ENCODE measurements at places on chromosomes 2 and 18. TPM values are rescaled to one million over a fixed set of nuclear protein-coding genes. Genes with fewer than 3 reads are reported as not detected.

Gene ARHGAP25
- total RNA-seq = 3.3 TPM

- DNase-seq = no peak
These were observed 2.1 kb upstream of the MAP3K2 start for GRCh38 chr2:127389778-127390435.

- no peak for DNase-seq
These were observed 103.9 kb upstream of the PPP1CB start for GRCh38 chr2:28647682-28648081.

DNA sequence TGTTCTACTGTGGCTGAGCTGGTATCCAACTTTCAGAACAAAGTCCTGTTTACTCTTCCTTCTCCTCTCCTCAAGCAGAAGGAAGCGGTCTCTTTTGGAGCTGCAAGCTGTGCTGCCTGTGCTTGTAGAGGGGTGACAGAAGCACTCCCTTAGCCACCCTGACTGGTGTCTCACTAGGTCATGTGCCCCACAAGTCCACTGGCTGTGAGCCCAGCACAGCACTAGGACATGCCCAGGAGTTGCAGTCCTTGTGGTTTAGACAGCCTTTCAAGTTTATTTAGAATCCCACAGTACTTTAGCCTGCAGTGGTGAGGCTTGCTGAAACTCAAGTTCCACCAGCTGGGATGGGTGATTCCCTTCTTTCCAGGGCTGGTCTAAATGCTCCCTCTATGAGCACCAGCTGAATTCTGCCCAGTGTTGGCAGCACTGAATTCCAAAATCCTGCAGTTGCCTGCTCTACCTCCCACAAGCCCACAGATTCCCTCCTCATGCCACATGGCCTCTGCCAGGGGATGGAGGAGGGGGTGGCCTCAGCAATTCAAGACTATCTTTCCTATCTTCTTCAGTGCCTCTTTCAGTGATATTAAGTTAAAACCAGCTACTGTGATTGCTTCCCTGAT, 61.2 kb downstream of the CCDC85A start:
- DNase-seq = no peak

Gene VRK2
- 18.3 TPM for total RNA-seq

- no peak for DNase-seq
These were observed 23.2 kb downstream of the RND3 start for GRCh38 chr2:150464270-150464669.

GRCh38 chr18:59878644-59879043, 21.2 kb upstream of the PMAIP1 start:
- DNase-seq = no peak

- DNase-seq = no peak
These were observed 209.1 kb upstream of the KCNJ3 start for GRCh38 chr2:154489266-154489858.

Gene AQP12A
- not detected for total RNA-seq

Gene LDLRAD4
- total RNA-seq = 22.5 TPM

DNA sequence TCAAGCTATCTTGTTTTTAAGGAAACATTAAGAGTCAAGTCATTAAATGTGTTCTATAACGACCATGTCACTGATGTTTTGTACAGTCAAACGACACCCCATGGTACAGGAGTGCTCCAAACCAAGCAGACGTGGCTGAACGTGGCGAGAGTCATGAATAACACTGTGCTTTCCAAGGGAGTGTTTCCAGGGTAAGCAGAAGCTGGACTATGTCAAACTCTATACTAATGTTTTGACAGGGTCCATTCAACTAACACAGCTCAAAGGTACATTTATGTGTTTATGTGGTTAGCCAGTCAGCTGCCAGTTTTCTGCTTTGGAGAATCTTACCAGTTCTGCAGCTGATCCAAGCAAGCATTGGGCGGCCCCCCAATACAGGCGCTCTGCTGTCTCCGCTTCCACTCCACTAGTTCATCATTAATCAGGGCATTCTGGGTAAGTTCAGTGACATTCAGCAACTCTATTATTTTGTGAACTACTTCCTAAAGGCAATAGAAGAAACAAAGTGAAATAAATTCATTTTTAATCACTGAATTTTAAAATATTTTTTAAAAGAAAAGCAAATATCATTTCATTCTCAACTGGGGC, 16.4 kb downstream of the STAT1 start:
- no peak for DNase-seq

All from lower leg skin (tissue), 4 donors.